AG09319 (cell line): ENCODE measurements at places on chromosomes 7 and 10.

- DNase-seq: no peak
Observed at GRCh38 chr7:4056552-4057288, 625.4 kb upstream of the FOXK1 start.

- no peak for DNase-seq
Observed at GRCh38 chr10:127142136-127142535, 54.3 kb downstream of the INSYN2A start.

GRCh38 chr7:44247868-44248651, 47.3 kb downstream of the YKT6 start:
- no peak for DNase-seq

DNA sequence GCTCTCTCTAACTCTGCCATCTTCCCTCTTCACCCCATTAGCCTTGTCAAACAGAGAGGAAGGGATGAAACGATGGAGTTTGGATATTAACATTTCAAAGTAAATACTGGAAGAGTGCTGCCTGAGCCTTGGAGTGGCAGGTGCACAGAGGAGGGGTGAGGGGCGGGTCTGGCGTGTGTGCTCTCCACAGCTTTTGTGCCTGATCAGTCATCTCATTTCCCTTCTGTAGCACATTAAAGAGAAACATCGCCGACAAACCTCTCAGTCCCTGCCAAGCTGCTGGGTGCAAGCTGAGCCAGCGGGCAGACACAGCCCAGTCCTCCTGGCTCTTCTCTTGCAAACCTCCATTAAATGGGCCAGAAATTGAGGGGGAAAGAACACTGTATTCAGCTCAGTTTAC, 76.2 kb downstream of the SLIT1 start:
- no peak for DNase-seq

GRCh38 chr10:52965938-52966401, 193.4 kb upstream of the MBL2 start:
- no peak for DNase-seq

GRCh38 chr7:44307301-44307900, 18.0 kb downstream of the CAMK2B start:
- DNase-seq: peak; percentile 24

GRCh38 chr7:120272261-120272660, 714 bp upstream of the KCND2 start:
- peak; percentile 10 for DNase-seq

DNA sequence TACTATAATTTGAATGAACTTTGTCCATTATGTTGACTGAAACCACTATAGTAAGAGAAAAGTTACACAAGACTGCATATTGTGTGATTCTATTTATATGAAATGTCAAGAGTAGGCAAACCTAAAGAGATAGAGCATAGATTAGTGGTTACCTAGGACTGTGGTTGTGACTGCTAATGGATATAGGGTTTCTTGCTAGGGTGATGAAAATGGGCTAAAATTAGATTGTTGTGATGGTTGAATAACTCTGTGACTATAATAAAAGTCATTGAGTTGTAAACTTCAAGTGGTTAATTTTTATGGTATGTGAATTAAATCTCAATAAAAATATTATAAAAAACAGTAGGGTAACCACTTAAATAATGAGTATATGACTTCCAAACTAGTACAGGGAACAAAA, 142.9 kb upstream of the AHR start:
- peak; percentile 28 for DNase-seq

DNA sequence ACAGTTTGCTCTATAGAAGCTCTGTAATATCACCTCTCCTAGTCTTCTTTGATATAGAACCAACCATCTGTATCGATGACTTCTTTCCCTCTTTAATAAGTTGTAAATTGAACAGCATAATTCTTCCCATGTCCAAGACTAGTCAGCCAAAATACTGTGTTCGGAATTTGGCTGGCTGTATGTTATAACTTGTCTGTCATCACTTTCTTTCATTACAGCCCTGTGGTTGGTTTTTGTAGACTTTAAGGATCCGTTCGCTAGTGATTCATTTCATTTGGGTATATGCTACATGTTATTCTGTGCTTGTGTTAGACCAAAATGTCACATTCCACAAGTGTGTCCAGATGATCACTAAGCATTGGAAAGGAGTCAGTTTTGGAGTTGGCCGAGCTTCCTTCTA, 155.4 kb upstream of the ITGB1 start:
- DNase-seq: no peak

- DNase-seq: no peak
Observed at GRCh38 chr10:34789966-34790506, 25.1 kb downstream of the PARD3 start.

GRCh38 chr7:25849500-25850184, 302.4 kb upstream of the NFE2L3 start:
- peak; percentile 68 for DNase-seq

DNA sequence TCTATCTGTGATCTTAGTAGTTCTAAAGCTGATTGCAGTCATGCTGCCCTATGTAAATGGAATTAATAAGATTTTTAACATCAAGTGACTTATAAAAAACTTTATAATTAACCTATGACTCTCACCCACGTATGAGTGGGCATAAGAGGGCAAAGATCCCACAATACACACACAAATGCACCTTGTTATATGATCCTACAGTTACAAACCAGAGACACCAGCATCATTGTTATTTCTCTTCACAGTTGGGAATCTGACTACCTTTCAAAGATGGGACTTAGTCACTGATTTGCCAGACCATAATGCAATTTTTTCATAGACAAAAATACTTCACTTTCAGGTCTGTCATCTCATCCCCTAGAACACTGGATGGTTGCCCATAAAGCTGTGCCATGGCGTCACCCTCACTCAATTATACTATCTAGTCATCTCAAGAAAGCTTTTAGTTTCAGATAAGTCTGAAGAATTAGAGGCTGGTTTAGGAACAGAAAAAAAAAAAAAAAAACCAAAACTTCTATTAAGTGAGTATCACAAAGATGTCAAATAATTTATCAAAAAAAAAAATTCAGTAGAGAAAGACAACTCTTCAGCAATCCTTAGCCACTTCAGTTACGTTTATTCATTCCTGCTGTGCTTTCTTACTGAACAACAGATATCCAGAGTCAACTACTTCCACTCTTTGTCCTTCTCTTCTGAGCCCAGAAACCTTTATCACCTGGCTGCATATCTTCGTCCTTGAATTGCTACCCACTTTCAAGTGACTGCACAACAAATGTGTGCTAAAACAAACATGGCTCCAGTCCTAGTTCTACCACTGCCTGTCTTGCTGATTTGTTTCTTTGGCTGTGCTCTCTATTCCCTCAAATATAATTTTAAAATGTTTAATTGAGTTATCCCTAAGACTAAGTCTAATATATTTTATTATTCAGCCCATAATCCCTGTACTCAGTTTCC, 175.0 kb upstream of the CHRM2 start:
- DNase-seq: no peak

- no peak for DNase-seq
Observed at GRCh38 chr10:46527241-46527811, 29.1 kb downstream of the GPRIN2 start.

DNA sequence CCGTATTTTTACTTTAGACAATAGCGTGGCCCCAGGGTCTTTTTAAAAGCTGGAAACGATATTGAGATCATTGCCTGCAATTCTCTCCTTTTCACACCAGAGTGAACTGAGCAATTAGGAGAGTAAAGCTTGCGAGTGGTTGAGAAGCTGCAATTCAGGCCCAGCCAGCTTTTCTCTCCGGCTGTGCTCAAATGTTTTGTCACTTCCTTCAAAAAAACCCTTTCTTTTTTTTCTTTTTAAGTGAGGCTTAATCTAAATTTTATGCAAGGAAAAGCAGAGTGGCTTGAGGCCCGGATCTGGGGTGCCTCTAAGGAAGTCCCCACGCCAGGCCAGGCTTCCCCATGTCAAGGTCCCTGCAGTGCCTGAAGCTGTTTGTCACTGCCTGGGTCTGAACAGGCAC, 433.9 kb downstream of the GLRX3 start:
- no peak for DNase-seq

DNA sequence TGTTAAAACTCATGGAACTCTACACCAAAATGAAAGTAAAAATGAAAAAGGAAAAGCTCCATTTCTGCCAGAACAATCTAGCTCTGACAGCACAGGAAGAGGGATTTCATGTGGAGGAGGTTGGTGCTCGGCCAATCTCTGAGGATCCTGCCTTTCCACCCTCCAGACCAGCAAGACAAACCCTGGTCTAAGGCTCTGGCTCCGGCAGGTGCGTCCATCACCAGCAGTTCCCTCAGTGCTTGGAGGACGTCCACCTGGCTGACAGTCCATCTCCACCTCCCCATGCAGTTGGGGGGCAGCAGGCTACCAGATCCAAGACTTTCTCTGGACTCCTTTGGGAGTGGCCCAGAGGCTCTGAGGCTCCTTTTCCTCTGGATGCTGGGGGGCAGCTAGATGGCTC, 25.0 kb upstream of the LOXL4 start:
- DNase-seq: no peak

DNA sequence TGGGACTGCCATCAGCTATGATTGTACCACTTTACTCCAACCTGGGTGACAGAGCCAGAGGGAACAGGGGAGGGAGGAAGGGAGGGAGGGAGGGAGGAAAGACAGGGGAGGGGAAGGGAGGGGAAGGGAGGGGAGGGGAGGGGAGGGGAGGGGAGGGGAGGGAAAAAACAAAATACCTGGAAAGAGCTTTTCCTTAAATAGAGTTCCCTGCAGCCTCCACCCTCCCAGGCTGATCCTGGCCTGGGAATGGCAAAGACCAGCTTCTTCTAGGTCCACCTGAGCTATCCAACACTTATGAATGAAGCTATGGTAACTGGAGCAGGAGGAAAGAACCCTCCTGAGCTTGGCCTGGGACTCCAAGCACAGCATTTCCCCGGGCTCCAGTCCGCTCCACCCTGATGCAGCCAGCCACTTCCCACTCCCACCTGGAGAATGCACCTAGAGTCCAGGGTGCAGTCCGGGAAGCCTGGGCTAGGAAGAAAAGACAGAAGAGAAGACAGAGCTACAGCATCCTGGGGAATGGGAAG, 66.1 kb downstream of the GRID1 start:
- no peak for DNase-seq

DNA sequence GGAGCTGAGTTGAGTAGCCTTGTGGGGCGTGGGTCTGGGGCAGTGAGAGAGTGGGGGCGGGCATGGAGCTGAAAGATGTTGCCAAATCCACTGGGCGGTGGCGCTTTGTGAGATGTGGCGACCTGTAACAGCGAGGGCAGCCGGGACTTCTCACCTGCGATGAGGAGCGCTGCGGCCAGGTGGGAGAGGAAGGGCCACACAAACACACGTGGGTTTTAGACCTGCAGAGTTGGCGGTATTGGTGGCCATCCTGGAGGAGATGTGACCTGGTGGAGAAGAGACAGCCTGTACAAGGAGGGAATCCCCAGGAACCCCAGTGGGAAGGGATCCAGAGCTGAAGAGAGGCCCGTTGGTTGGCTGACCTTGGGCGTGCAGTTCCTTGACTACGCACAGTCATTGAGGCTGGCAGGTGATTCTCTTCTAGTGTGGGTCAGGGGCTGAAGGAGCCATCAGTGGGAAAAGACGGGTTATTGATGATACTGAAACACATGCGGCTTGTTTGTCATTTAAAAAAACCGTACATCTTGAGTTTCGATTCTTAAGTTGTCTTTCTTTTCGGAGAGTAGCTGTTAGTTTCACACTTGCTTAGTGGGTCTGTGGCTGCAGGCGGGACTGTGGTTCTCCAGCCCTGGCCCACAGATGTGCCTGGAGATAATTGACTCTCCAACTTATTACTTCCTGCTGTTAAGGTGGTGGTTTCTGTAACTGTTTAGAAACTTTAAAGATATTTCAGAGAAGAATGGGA, 2.4 kb downstream of the CHST12 start:
- DNase-seq: no peak

GRCh38 chr7:94042381-94042780, 38.2 kb upstream of the BET1 start:
- no peak for DNase-seq
